Mammary epithelial cell (primary cell): ENCODE measurements at places on chromosomes 5 and 9. TPM values are rescaled to one million over a fixed set of nuclear protein-coding genes. Genes with fewer than 3 reads are reported as not detected.
A peak's percentile ranks its signal among the peaks of the same experiment; 100 is the strongest.

DNA sequence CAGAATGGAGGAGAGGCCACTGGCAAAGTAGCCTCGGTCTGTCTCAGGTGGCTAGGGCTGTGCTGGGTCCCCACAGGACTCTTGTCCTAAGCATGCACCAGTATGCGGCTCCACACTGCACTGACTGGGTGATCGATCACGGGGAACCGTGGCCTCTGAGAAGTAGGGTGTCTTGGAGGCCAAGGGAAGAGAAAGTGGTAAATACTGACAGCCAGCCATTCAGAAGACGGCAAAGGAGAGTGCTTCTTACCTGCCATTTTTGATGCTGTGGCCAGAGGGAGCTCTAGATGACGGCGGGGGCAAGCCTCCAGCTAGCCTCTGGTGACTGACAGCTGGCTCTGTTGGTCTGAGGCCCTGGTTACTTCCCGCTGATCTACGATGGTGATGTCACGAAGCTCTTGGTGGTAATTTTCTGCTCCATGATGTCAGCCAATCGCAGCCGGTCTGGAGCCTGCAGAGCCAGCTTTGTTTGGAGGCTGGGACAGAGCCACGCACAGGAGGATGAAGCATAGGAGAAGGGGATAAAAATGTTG, 40.4 kb upstream of the GADD45G start:
- DNase-seq, result no peak

Gene ORM2
- polyA plus RNA-seq, result not detected

Gene RGMB
- polyA plus RNA-seq, result 11.1 TPM

DNA sequence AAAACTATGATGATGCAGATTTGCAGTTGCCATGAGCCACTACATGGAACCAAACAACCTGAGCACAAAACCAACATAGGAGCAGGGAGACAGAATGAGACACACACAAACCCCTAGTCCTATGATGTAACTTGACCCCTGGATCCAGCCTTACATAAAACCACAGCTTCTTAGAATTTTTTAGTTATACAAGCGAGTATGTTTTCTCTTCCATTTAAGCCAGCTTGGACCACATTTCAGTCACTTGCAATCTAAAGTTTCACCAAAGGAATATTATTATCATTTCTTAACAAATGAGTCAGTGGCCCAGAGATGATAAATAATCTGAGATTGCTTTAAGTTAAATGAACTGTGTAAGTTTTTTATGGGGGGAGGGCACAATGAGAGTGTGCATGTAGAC, 6.8 kb downstream of the SPOCK1 start:
- DNase-seq, result no peak

GRCh38 chr5:14235872-14236271, 92.7 kb downstream of the TRIO start:
- peak; percentile 19 for DNase-seq

Gene TLE4
- polyA plus RNA-seq, result 26.0 TPM

DNA sequence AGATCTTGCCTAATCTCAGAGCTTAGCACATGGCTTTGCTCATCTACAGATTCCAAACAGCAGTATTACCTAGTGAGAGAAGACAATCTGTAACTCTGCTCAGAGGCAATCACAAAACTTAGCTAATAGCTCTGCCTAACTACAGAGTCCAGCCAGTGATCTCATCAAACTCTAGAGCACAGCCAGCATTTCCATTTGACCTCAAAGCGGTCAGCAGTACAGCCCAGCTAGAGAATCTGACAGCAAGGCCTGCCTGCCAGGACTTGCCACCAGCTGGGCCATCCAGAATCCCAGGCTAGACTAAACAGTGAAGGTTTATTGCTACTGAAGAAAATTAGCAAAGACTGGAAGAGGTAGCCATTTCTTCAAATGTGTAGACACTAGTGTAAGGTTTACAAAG, 217.9 kb upstream of the VLDLR start:
- DNase-seq, result peak; percentile 81

DNA sequence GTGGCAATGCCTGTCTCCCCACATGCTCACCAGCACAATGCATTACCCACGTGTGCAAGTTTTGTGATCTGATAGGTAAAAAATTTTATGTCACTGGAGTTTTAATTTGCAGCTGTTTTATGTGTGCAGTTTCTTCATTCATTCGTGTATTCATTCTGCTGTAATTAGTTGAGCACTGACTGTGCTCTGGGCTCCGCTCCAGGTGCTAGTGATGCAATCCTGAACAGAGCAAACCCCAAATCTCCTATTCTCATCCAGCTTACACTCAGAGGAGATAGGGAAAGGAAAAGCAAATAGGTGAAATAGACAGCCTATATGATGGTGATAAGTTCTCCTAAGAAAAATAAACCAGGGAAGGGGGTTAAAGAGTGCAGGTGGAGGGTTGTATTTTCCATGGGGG, 148.4 kb downstream of the TENT4A start:
- DNase-seq, result no peak

Gene CCNO
- polyA plus RNA-seq, result 3.0 TPM

DNA sequence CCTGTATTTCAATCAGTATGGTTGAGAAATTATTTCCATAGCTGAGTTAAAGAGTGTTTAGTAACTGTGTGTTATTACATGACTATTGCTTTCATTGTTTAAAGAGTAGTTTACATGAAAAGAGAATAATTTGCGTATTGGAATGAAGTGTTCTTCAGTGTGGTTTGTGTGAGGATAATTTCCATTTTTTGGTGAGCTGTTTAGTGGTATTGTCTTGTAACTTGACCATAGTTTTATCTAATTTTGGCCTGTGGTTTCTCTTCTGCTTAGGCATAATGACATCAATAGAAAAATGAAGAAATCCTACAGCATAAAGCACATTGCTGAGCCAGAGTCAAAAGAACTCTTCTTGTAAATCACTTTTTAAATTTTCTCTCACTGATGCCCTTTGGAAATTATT, 151.2 kb downstream of the SNCAIP start:
- no peak for DNase-seq

GRCh38 chr9:110187126-110187525, 20.8 kb downstream of the C9orf152 start:
- DNase-seq, result no peak

DNA sequence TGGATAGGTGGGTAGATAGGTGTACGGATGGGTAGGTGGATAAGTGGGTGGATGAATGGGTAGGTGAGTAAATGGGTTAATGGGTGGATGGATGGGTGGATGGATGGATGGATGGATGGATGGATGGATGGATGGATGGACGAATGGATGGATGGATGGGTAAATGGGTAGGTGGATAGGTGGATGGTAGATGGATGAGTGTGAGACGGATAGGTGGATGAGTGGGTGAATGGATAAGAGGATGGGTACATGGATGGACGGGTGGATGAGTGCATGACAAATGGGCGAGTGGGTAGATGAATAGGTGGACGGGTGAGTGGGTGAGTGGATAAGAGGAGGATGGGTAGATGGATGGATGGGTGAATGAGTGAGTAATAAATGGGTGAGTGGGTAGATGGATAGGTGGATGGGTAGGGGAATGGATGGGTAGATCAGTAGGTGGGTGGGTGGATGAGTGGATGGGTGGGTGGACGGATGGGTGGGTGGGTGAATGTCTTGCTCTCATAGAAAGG, 179.2 kb downstream of the FGF18 start:
- DNase-seq, result no peak

DNA sequence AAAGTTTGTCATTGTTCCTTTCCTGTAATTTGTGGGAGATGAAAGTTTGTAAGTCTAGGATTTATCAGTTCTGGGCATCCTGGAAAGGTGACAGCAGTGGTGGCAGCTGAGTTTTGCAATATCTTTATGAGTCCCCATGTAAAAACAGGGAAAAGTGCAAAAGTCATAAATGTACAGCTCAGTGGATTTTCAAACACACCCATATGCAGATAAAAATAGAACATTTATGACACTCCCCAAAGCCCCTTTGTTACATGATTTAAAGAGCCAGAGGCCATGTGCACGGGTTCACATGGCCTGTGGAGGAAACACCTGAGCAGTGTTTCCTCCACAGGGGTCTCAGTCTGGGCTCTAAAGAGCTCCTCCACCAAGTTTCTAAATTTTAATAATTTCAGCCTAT, 6.3 kb downstream of the TMEM38B start:
- no peak for DNase-seq

Gene PCDHGB5
- polyA plus RNA-seq, result 8.6 TPM

- no peak for DNase-seq
Measured at GRCh38 chr9:135795391-135795790, 93.4 kb downstream of the KCNT1 start.

- no peak for DNase-seq
Measured at GRCh38 chr5:167447466-167448375, 843.7 kb upstream of the WWC1 start.

GRCh38 chr5:127757576-127757975, 54.4 kb downstream of the CCDC192 start:
- peak; percentile 53 for DNase-seq

GRCh38 chr5:168939156-168939800, 360.1 kb upstream of the PANK3 start:
- DNase-seq, result no peak

Gene CDKN2A
- 50.7 TPM for polyA plus RNA-seq

- DNase-seq, result no peak
Measured at GRCh38 chr5:140051950-140052349, 8.9 kb upstream of the NRG2 start.

- no peak for DNase-seq
Measured at GRCh38 chr9:92965061-92965758, 17.9 kb downstream of the FGD3 start.

- DNase-seq, result peak; percentile 52
Measured at GRCh38 chr9:76667521-76667957, 96.7 kb upstream of the PCA3 start.

- DNase-seq, result no peak
Measured at GRCh38 chr9:5947912-5948311, 57.2 kb downstream of the MLANA start.

DNA sequence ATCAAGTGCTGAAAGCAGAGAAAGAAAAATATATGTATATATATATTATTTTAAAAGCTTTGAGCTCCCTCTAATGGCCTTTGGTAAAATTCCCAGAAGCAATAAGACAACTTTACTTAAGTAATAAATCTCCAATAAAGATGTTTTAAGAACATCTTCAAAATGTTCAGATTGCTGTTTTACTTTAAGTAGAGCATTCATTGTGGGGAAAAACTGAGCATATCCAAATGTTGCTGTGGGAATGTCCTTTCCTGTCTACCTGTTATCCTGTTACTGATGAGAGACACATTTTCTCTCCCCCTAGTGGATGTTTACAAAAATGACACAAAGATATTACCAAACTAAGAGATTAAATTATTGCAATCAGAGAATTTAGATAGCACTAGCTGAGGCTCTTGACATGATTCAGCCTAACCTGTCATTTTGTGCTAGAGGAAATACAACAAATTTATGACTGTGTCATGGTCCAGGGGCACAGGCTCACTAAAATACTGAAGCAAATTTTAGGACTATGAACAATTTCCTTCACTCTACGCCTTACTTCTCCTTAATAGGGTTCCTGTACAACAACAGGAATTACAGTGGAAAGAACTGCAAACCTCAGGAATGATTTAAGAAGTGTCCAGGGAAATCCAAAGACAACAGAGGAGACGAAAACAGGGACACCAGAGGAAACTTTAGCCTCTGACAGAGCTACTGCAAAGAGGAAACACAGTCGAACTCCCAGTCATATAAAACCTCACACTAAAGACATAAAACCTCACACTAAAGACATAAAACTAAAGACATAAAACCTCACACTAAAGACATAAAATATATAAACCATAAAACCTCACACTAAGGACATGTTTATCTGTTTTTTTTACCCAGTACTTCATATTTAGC, 24.3 kb upstream of the PRRC1 start:
- DNase-seq, result peak; percentile 33

DNA sequence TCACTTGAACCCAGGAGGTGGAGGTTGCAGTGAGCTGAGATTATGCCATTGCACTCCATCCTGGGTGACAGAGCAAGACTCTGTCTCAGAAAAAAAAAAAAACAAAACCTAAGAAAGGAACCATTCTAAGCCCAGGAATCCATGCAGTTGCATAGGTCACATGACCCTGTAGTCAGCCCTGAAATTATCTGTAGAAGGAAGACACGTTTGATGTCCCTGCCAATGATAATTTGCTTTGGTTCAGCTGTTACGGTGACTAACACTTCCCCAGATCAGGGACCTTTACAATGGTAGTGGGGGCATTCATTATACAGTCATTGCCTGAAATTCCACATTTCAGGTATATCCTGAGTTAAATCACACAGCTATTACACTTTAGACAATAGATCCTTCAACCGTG, 50.5 kb downstream of the PRKACG start:
- DNase-seq, result no peak

DNA sequence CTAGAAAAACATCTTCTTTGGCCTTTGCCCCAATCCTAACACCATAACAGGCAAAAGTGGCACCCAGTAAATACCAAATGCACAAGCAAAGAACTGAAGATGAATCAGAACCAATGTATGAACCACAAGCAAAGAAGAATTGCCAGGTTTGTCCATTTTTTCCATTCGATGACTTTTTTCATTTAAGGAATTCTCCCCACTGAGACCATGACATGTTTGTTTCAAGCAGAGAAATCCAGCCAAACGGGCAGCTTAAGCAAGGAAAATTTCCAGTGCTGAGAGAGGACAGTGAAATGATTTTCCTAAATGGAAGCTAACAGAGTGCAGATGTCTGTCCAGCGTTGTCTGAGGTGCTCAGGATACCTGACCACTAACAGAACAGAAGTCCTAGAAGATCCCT, 203.7 kb downstream of the ADAMTS12 start:
- DNase-seq, result no peak

DNA sequence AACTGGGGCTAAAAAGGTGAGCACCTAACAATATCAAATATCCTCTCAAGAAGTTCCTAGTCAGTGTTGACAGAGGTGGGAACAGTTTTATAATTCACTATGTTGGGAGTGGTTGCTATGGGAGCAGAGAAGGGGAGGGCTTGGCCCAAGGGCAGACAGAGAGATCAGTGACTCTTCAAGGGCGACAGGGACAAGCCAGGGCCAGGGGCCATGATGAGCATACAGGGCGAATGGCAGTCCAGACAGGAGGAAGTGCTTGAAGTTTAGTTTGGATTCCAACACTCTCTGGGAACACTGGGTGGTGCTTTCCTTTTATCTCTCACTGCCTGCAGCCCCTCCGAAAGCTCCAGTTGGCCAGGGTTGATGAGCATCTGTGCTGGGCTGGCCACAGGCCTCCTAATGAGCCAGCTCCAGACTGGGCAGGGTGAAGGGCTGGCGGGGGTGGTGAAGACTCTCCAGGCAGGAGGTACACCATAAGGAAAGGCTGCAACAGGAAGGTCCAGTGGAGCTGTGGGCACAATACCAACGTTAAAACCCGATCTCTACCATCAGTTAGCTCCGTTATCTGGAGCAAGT, 111.3 kb downstream of the TMEM174 start:
- DNase-seq, result no peak

Gene DAB2IP
- polyA plus RNA-seq, result 60.0 TPM
